Stimulated activated CD8-positive, alpha-beta memory T cell treated with anti-CD3 and anti-CD28 coated beads, Interleukin-4, amount 100 ng/mL, for 24 hours (primary cell): ENCODE measurements at places on chromosomes 1 and 21.

- DNase-seq, result no peak
Measured at GRCh38 chr1:186994897-186995296, 166.1 kb downstream of the PLA2G4A start.

DNA sequence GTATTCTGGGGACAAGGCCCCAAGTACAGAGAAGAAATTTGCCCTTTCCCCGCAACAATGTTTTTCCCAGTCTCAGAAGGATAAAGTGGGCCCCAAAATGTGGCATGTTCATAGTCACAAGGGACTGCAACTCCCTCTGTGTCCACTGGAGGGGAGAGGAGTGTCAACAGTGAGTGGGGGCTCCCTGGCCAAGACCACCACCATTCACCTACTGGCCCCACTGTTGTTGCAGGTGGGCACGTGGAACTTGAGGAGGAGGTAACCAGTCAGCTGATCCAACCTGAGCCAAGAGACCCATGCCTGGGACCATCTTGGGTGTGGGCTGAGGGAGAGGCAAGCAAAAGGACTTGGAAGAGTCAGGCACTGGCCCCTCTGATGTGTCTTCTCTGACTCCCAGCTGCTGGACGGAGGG, 777 bp downstream of the NUDT17 start:
- DNase-seq, result no peak

DNA sequence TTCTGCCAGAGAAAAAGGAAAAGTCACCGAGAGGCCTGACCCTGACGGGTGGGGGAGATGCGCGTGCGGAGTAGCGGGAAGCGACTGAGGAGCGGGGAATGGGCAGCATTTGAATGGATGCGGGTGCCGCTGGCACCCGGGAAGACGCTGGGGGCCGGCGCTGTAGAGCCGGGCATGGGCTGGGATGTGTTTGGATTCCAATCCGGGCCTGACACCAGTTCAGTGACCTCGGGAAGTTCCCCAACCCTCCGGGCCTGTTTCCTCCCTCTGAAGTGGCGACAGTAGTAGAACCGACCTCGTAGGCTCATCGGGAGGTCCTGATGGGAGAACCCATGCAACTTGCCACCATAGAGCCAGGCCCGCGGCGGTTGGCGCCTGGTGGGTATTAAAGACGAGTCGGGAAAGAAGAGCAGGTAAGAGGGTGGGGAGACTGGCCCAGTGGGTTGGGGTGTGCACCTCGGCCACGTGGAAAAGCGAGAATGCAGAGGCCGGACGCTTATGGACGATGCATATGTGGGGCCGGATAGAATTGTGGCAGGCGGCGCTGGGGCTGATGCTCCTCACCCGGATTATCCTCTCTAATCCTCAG, 642 bp upstream of the SLC16A1 start:
- DNase-seq, result no peak

GRCh38 chr1:224108991-224109390, 4.9 kb upstream of the FBXO28 start:
- no peak for DNase-seq

- DNase-seq, result no peak
Measured at GRCh38 chr1:100462326-100463025, 75.5 kb upstream of the GPR88 start.

- no peak for DNase-seq
Measured at GRCh38 chr1:116486424-116486823, 84.4 kb downstream of the CD58 start.

DNA sequence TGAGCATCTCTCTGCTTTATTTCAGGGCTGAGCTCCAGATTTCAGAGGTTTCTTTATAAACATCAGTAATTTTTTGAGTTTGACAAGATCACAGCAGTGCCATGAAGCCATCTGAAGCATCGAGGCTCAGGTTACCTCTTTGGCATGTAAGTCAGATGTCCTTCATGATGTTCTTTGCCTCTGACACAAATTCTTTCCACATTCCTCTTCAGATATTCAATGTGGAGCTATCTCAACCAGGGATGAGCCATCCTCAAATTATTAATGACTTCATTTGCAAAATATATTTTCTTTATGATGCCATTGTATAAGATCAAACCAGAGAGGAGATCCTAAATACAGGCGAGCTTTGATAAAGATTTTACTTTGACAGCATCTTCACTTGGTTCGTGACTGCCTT, 256.7 kb downstream of the COL11A1 start:
- DNase-seq, result no peak

DNA sequence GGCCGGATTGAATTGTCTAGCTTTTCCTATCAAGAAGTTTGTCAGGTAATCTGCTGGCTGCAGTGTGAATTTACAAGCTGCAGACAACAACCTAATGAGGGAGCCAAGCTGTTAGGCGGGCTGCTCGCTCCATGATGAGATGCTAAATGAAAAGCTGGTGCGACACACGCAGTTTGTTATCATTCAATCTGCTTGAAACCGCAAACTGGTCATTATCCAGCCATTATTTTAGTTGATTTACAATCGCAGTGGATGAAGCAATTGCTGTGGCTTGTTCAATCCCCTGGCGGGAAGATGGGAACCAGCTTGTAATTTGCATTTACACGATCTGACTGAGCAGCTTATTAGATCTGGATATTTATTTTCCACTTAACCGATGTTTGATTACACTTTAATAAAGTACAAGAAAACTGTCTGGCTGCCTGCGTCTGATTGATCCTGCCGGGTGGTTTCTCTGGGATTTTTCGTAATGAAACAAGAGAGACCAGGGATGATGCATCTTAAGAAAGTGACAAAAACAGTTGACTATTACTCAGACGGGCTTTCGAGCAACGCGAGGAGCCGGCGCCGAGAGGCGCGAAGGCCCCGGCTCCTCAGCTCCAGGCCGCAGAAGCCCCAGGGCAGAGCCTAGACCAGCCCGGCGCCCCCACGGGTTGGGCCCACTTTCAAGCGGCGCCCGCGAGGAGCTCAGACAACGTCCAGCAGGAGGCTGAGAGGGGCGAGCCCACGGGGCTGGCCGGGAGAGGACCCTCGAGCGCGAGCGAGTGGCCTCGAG, 118.0 kb upstream of the BARHL2 start:
- DNase-seq, result no peak

DNA sequence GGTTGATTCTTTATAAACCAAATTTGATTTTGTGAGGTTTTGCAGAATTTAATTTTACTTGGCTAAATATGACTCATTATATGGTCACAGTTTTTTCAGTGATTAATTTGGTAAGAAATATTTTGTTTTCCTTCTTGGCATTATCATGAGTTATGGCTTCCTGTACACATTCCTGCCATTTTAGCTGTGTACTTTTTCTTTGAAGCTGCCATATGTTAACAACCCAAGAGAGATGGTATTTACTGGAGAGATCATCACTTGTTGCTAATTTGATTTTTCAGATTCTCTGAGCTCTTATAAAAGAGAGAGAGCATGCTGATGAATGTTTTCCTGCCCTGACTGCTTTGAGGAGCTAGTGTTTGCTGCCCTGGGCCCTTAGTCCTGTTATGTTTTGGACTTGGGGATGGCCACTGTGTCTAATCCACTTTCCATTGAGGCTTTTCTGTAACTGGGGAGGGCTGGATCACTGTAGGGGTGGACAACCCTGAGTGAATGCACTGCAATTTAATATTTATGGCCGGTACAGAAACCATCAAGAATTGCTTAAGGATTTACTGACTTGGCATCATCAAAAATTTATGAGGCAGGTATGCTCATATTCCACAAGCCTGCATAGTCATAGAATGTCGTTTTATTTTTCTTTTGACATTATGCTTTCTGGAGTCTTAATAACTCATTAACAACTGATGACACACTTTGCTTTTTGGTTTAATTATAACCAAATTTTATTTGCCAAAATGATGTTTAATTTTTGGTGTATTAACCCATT, 200.9 kb downstream of the DISC1 start:
- no peak for DNase-seq

GRCh38 chr1:247401310-247402119, 14.5 kb upstream of the NLRP3 start:
- DNase-seq, result no peak

- no peak for DNase-seq
Measured at GRCh38 chr1:204338997-204339396, 20.7 kb downstream of the PLEKHA6 start.

- no peak for DNase-seq
Measured at GRCh38 chr1:50604580-50604979, 181.3 kb upstream of the DMRTA2 start.
